ENCODE measurements at places on chromosomes 7 and 10.

- DNase-seq, result no peak
Measured at GRCh38 chr7:36301914-36302771, 87.5 kb upstream of the ANLN start.

- no peak for DNase-seq
Measured at GRCh38 chr7:70632400-70632799, 499.5 kb upstream of the GALNT17 start.

GRCh38 chr10:76088980-76089379 lies 657.6 kb downstream of the LRMDA start:
- DNase-seq, result no peak

GRCh38 chr7:32905175-32905662 lies 13.7 kb upstream of the KBTBD2 start:
- peak; percentile 22 for DNase-seq
